ENCODE measurements at places on chromosomes 16 and 17. TPM values are rescaled to one million over a fixed set of nuclear protein-coding genes. Genes with fewer than 3 reads are reported as not detected.

Gene CALB2
- total RNA-seq, result 4.5 TPM

Gene IL21R
- not detected for total RNA-seq

Gene KRT39
- not detected for total RNA-seq

Gene TMEM204
- total RNA-seq, result not detected

Gene CACNG4
- 12.6 TPM for total RNA-seq

Gene METTL22
- total RNA-seq, result 25.4 TPM

Gene VAT1L
- total RNA-seq, result not detected
